ENCODE measurements at places on chromosomes 12 and 14.

DNA sequence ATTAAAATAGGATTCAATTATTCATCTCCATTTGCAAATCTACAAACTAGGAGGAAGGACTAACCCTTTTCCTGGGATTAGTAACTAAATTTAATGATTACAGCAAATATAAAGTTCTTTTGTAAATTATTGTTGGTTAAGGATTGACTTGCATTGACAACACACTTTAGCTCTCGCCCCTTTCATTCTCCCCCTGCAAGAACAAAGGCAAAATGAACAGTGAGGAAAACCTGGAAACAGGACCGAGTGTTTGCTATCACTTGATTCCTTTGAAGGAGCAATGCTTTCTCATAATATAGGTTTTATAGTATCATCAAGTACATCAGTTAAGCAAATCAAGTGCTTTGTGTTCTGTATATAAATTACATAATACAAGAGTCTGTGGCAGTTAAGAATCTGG is 7.4 kb upstream of the COX16 start:
- no peak overlapping the region for H3K4me3 ChIP-seq
- no peaks in the 10 kb centered on the region for H3K4me1 ChIP-seq
- peaks cover 12% of the 10 kb centered on the region for H3K36me3 ChIP-seq
- no peak overlapping the region for H3K27ac ChIP-seq

- H3K4me1 ChIP-seq: peaks cover 26% of the 10 kb centered on the region
- peak overlapping the region; percentile 65 for H3K27ac ChIP-seq
- no peak overlapping the region for H3K4me3 ChIP-seq
- DNase-seq: no peak
- H3K27me3 ChIP-seq: no peaks in the 10 kb centered on the region
These were observed 17.7 kb downstream of the SLC11A2 start for GRCh38 chr12:51008329-51009055.

- H3K27ac ChIP-seq: no peak overlapping the region
- H3K27me3 ChIP-seq: no peaks in the 10 kb centered on the region
- peaks cover 27% of the 10 kb centered on the region for H3K36me3 ChIP-seq
- H3K4me1 ChIP-seq: no peaks in the 10 kb centered on the region
- no peak for DNase-seq
These were observed 14.9 kb downstream of the SLC38A2 start for GRCh38 chr12:46357438-46358324.

DNA sequence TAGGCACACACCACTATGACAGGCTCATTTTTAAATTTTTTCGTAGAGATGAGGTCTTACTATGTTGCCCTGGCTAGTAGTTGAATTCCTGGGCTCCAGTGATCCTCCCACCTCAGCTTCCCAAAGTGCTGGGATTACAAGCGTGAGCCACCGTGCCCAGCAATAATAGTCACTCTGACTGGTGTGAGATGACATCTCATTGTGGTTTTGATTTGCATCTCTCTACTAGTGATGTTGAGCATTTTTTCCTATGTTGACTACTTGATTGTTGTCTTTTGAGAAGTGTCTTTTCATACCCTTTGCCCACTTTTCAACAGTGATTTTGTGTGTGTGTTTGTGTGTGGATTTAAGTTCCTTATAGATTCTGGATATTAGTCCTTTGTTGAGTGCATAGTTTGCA is 26.3 kb downstream of the ATP2A2 start:
- DNase-seq: no peak
- no peak overlapping the region for H3K4me3 ChIP-seq
- no peaks in the 10 kb centered on the region for H3K27me3 ChIP-seq
- H3K27ac ChIP-seq: no peak overlapping the region
- H3K36me3 ChIP-seq: peaks cover 35% of the 10 kb centered on the region
- H3K4me1 ChIP-seq: no peaks in the 10 kb centered on the region

- no peaks in the 10 kb centered on the region for H3K36me3 ChIP-seq
- no peak overlapping the region for H3K27ac ChIP-seq
- H3K4me3 ChIP-seq: no peak overlapping the region
- no peak for DNase-seq
These were observed 87.8 kb downstream of the MED13L start for GRCh38 chr12:116189692-116190091.

DNA sequence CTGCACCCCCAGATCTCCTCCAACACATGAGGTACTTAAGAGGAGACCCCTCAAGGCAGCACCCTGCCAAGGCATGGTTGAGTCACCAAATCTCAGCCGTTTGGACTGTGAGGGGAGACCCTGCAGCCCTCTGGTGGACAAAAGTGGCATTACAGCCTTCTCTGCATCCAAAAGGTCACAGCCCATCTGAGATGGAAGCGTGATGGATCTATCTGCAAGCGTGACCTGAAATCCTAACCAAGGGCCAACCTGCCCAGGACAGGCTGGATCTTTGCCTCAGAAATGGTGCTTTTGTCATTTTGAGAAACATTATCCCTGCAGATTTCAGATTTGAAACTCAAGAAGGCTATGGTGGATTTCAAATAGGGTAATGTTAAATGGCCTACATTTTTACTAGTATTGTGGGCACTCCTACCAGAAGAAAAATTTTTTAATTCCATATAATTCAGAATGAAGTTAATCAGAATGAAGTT is 23.7 kb upstream of the DHRS4 start:
- H3K4me1 ChIP-seq: no peaks in the 10 kb centered on the region
- no peaks in the 10 kb centered on the region for H3K27me3 ChIP-seq
- no peak overlapping the region for H3K4me3 ChIP-seq
- H3K36me3 ChIP-seq: no peaks in the 10 kb centered on the region

DNA sequence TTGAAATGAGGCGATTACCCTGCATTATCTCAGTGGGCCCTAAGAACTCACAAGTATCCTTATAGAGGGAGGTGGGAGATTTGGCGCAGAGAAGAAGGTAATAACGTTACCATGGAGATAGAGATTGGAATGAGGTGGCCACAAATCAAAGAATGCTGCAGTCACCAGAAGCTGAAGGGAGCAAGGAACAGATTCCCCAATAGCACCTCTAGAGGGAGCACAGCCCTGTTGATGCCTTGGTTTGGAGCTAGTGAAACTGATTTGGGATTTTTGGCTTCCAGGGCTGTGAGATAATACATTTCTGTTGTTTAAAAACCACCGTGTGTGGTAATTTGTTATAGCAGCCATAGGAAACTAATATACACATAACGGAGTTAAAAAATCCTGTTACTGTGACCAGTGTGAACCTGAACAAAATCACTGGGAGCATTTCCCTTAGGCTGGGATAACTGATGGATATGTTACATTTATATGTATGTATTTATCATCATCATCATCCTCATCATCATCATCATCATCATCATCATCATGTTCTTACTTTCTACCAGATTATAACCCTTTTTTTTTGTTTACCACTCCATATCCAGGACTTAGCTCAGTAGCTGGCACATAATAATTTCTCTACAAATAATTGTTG is 100.3 kb downstream of the LIN7A start:
- H3K36me3 ChIP-seq: no peaks in the 10 kb centered on the region
- H3K27ac ChIP-seq: no peak overlapping the region
- no peaks in the 10 kb centered on the region for H3K4me1 ChIP-seq
- DNase-seq: no peak
- no peaks in the 10 kb centered on the region for H3K27me3 ChIP-seq
- H3K4me3 ChIP-seq: no peak overlapping the region

DNA sequence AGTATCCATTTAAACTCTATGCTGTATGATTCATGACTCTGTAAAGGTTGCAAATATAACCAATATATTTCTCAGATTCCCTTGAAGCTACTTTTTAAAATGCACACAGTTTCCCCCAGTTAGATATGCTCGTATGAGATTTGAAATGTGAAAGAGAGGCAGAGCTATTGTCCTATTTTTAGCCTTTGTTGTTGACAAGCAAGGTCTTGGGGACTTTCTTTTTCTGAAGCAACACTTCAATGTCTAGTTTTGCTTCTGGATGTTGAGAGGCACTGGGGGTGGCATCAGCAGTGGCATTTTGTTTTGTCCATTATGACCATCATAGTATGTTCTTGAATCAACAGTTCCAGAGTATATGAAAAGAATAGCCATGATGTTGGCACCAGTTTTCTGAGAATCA is 63.4 kb downstream of the ASCL1 start:
- H3K27me3 ChIP-seq: no peaks in the 10 kb centered on the region
- no peak overlapping the region for H3K27ac ChIP-seq
- no peak for DNase-seq
- H3K36me3 ChIP-seq: no peaks in the 10 kb centered on the region
- H3K4me3 ChIP-seq: no peak overlapping the region

- peak overlapping the region; percentile 85 for H3K4me3 ChIP-seq
- peaks cover 5% of the 10 kb centered on the region for H3K36me3 ChIP-seq
- no peaks in the 10 kb centered on the region for H3K27me3 ChIP-seq
These were observed 3.0 kb downstream of the EVL start for GRCh38 chr14:100067971-100068959.

DNA sequence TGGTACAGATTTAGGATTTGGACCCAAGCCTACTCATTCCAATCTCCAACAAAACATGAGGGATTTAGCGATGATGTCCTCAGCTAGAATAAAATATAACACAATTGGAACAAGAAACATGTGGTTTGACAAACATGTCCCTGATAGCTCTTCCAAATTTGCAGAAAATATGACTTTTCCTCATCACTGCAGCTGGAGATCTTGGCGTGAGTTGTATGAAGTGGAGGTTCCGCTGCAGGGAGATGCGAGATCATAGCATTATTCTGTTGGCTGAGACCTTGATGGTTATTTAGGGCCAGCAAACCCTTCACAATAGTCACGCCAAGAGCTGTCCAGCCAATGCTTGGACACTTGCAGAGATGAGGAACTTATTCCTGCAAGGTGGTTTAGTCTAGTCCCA is 413.4 kb upstream of the TBX3 start:
- H3K4me3 ChIP-seq: no peak overlapping the region
- no peak for DNase-seq
- H3K27ac ChIP-seq: no peak overlapping the region

- H3K4me1 ChIP-seq: no peaks in the 10 kb centered on the region
- H3K27ac ChIP-seq: no peak overlapping the region
- peaks cover 24% of the 10 kb centered on the region for H3K36me3 ChIP-seq
- H3K4me3 ChIP-seq: no peak overlapping the region
- no peak for DNase-seq
These were observed 45.3 kb upstream of the STAC3 start for GRCh38 chr12:57296291-57296690.

- no peaks in the 10 kb centered on the region for H3K4me1 ChIP-seq
- DNase-seq: no peak
- no peak overlapping the region for H3K27ac ChIP-seq
- peaks cover 69% of the 10 kb centered on the region for H3K36me3 ChIP-seq
- no peak overlapping the region for H3K4me3 ChIP-seq
- H3K27me3 ChIP-seq: no peaks in the 10 kb centered on the region
These were observed 13.8 kb upstream of the KANSL2 start for GRCh38 chr12:48695859-48696258.

DNA sequence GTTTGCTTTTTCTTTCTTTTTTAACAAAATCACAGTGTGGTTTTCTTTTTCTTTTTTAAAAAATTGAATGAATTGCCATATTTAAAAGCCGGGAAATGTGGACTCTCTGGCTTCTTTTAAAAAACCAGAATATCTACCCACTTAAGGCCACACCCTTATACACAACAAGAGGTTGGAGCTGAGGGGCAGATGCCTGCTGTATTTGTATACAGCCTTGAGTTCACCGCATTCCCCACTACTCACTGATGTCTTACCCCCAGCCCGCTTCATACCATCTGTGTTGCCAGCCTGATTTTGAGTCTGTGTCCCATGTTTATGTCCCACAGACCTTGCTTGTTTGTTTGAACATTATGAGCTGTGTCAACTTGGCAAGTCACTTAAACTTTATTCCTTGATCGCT is 14.3 kb downstream of the JDP2 start:
- H3K4me1 ChIP-seq: no peaks in the 10 kb centered on the region
- DNase-seq: no peak
- H3K27ac ChIP-seq: no peak overlapping the region
- no peaks in the 10 kb centered on the region for H3K36me3 ChIP-seq
- H3K27me3 ChIP-seq: no peaks in the 10 kb centered on the region

DNA sequence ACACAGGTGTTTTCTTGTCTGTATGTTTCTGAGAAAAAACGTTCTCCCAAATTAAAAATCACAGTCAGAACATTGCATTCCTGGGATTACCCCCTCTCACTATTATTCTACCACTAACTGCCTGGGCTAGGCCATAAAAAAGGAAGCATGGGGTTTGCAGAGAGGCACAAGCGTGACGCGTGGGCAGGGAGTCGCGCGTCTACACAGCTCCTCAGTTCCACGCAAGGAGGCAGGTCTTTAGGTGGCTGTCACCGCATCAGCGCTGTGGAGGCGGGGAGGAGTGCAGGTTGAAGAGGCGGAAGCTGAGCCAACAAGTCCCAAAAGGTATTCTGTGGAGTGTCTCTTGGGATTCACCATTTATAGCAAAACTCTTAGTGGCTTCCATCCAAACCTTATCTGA is 109.9 kb downstream of the RIMBP2 start:
- no peaks in the 10 kb centered on the region for H3K27me3 ChIP-seq
- H3K4me3 ChIP-seq: no peak overlapping the region
- H3K4me1 ChIP-seq: no peaks in the 10 kb centered on the region
- H3K36me3 ChIP-seq: no peaks in the 10 kb centered on the region
- no peak for DNase-seq
- H3K27ac ChIP-seq: no peak overlapping the region

DNA sequence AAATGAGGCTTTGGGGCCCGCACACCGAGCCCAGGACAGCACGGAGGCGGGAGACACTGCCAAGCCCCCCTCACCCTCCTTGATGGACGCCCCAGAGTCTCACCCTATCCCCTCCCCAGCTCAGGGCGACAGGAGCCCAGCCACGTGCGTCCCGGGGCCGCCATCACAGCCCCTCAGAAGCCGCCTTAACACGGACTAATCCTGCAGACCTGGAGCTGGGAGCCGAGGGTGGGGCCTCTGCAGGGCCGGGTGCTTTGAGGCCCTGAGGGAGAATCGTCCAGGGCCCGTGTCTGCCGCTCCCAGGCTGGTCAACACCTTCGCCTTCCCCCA is 79.7 kb upstream of the FBRSL1 start:
- H3K27ac ChIP-seq: no peak overlapping the region
- DNase-seq: no peak
- peaks cover 12% of the 10 kb centered on the region for H3K4me1 ChIP-seq
- H3K4me3 ChIP-seq: no peak overlapping the region
- no peaks in the 10 kb centered on the region for H3K36me3 ChIP-seq

DNA sequence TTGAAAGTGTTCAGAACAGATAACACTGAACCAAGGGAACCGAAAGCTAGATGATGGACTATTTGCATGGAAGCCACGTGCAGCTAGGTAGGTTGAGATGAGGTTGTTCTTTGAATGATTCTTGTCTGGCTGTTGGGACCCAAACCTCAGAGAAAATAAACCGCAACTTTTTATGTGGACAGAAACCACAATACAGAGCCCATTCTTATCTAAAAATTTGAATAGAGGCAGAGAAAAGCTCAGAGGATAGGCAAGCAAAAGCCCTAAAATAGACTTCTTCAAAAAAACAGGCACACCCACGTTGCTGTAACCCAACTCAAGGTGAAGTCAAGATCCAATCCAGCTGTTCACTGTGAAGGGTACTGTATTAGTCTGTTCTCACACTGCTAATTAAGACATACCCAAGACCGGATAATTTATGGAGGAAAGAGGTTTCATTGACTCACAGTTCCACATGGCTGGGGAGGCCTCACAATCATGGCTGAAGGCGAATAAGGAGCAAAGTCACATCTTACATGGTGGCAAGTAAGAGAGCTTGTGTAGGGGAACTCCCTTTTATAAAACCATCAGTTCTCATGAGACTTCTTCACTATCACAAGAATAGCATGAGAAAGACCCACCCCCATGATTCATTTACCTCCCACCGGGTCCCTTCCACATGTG is 353.8 kb downstream of the AACS start:
- H3K4me3 ChIP-seq: no peak overlapping the region
- H3K27me3 ChIP-seq: no peaks in the 10 kb centered on the region
- H3K4me1 ChIP-seq: no peaks in the 10 kb centered on the region
- no peak for DNase-seq
- H3K36me3 ChIP-seq: no peaks in the 10 kb centered on the region

Data from naive thymus-derived CD4-positive, alpha-beta T cell (primary cell).